Urinary bladder (tissue), 4 donors: ENCODE measurements at places on chromosomes 2 and 18. TPM values are rescaled to one million over a fixed set of nuclear protein-coding genes. Genes with fewer than 3 reads are reported as not detected.

- no peak for DNase-seq
These were observed 195.7 kb downstream of the PIEZO2 start for GRCh38 chr18:10953672-10954071.

DNA sequence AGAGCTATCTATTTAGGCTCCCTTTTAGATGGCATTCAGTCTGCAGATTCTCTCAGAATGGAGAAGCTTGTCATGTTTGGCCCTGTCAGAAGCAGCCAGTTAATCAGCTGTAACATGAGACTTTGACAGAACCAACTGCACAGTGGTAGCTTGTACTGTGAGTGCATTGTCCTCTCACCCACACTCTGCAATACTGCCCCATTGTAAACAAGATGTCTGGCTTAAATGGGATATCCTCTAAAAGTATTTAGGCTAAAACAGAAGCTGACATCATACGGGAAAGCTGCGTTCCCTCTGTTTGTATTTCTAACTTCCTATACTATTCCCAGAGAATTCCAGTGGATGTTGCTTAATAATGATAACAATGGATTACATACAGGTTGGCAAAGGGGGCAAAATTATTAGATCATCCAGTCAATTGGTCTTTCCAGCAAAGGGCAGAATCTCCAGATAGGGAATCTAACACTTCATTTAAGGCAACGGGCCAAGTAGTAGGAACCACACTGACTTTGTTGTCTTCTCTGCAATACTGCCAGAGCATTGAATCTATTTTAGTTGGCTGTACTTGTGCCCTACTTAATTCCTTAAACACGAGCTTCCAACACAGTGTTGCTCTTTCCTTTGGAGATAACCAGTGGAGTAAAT is 15.4 kb upstream of the STAT4 start:
- DNase-seq, result no peak

GRCh38 chr2:180661686-180662030 is 318.7 kb upstream of the UBE2E3 start:
- no peak for DNase-seq

CRYGC gene
- not detected for total RNA-seq
